Fibroblast of villous mesenchyme (primary cell): ENCODE measurements at places on chromosomes 5 and 9. TPM values are rescaled to one million over a fixed set of nuclear protein-coding genes. Genes with fewer than 3 reads are reported as not detected.

Gene FAM53C
- total RNA-seq: 34.1 and 46.6 TPM in 2 replicates

Gene KIF20A
- total RNA-seq: 30.6 and 60.0 TPM in 2 replicates

Gene LRRC70
- 0.64 and 1.3 TPM in 2 replicates for total RNA-seq

Gene NNT
- 58.6 and 80.3 TPM in 2 replicates for total RNA-seq

Gene ARSI
- 13.8 and 23.5 TPM in 2 replicates for total RNA-seq

Gene GALNT12
- total RNA-seq: 1.3 and 4.5 TPM in 2 replicates

Gene ADAMTS19
- total RNA-seq: 8.7 and 9.5 TPM in 2 replicates

GRCh38 chr9:130287736-130288135 lies 22.2 kb downstream of the HMCN2 start:
- DNase-seq: no peak

DNA sequence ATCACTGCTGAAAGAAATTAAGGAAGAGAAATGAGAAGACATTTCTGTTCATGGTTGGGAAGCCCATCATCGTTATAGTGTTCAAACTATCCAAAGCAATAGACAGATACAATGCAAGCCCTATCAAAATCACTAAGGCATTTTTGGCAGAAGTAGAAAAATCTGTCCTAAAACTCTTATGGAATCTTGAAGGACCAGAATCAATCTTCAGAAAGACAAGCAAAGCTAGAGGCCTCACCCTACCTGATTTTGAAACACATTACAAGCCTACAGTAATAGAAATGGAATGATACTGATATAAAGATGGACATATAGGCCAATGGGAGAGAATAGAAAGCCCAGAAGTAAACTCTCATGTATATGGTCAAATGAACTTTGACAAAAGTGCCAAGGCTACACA lies 4.9 kb upstream of the IFNA21 start:
- no peak for DNase-seq

DNA sequence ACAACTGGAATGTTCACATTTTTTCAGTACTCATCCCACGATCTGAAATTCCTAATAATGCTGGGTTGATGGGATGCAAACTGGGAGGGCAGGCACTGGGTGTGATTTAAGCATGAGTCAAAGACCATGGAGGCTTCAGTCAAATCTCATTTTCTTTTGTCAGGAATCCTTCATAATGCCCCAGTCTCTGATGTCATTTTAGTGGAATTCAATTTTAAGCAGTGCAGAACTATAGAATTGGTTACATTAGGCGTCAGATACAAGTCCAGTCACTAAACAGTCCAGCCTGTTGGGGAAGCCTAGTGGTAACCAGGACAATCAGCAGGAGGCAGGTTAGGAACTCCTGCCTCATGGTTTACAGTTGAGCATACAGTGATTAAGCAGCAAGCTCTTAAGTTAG lies 41.0 kb upstream of the TMEM215 start:
- DNase-seq: no peak

DNA sequence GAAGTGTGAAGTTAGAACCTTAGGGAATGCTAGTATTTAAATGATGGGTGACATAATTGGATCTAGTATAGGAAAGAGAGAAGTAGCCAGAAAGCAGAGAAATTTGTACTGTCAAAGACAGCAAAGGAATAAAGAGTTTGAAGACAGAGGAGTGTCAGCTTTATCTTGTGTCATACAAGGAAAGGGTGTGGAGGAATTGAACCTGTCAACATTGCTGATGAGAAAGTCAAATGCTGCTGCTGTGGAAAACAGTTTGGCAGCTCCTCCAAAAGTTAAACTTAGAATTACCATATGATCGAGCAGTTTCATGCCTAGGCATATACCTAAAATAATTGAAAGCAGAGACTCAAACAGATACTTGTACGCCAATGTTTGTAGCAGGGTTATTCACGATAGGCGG lies 63.7 kb downstream of the DENND4C start:
- DNase-seq: no peak
